Vagina (tissue), 2 donors: ENCODE measurements at places on chromosomes 2 and 18. TPM values are rescaled to one million over a fixed set of nuclear protein-coding genes. Genes with fewer than 3 reads are reported as not detected.

GRCh38 chr2:27356056-27356381 lies 545 bp downstream of the GTF3C2 start:
- H3K27me3 ChIP-seq, result no peaks in the 10 kb centered on the region
- H3K36me3 ChIP-seq, result no peaks in the 10 kb centered on the region

- H3K4me3 ChIP-seq, result no peak overlapping the region
- no peaks in the 10 kb centered on the region for H3K36me3 ChIP-seq
- no peak for DNase-seq
- no peaks in the 10 kb centered on the region for H3K4me1 ChIP-seq
- no peak overlapping the region for H3K27ac ChIP-seq
Measured at GRCh38 chr18:49610022-49610445, 48.2 kb downstream of the LIPG start.

GRCh38 chr18:68447286-68447685 lies 267.6 kb downstream of the TMX3 start:
- no peak overlapping the region for H3K4me3 ChIP-seq
- H3K4me1 ChIP-seq, result no peaks in the 10 kb centered on the region
- DNase-seq, result no peak
- no peaks in the 10 kb centered on the region for H3K27me3 ChIP-seq
- no peaks in the 10 kb centered on the region for H3K36me3 ChIP-seq

DNA sequence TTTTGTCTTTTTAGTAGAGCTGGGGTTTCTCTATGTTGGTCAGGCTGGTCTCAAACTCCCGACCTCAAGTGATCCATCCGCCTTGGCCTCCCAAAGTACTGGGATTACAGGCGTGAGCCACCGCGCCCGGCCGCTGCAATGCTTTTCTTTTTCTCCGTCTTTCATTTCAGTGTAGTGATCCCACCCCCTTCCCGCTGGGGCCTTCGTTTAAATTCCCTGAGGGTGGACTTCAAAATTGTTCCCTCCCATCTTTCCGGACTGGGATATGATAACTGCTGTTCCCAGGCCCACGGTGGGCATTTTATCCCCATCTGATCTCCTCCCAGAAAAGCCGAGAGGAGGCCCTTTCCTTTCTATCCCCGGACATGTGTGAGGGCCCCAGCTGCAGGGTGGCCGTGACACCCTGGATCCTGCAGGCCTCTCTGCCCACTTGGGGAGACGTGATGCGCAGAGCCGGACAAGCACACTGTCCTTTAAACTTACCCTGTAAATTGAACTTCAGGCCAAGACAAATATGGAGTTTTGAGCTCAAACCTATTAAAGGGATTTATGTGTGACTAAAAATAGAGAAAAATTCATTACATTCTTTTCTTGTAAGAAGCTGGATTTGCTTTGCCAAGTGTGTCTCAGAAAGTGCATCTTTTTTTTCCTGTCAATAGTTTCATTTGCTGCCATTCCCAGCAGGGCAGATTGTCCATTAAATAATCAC lies 54.5 kb upstream of the AFF3 start:
- H3K4me1 ChIP-seq, result peaks cover 16% of the 10 kb centered on the region
- H3K27ac ChIP-seq, result peak overlapping the region; percentile 79
- no peaks in the 10 kb centered on the region for H3K36me3 ChIP-seq
- H3K27me3 ChIP-seq, result no peaks in the 10 kb centered on the region

- H3K4me3 ChIP-seq, result no peak overlapping the region
- H3K4me1 ChIP-seq, result peaks cover 40% of the 10 kb centered on the region
- no peak for DNase-seq
- H3K27me3 ChIP-seq, result no peaks in the 10 kb centered on the region
- no peaks in the 10 kb centered on the region for H3K36me3 ChIP-seq
Measured at GRCh38 chr2:20584045-20584398, 66.9 kb downstream of the HS1BP3 start.

- H3K4me3 ChIP-seq, result no peak overlapping the region
- H3K36me3 ChIP-seq, result no peaks in the 10 kb centered on the region
- H3K4me1 ChIP-seq, result no peaks in the 10 kb centered on the region
- no peaks in the 10 kb centered on the region for H3K27me3 ChIP-seq
- no peak overlapping the region for H3K27ac ChIP-seq
Measured at GRCh38 chr2:67854798-67855197, 208.0 kb downstream of the C1D start.

- H3K27me3 ChIP-seq, result no peaks in the 10 kb centered on the region
- H3K4me1 ChIP-seq, result peaks cover 12% of the 10 kb centered on the region
Measured at GRCh38 chr18:58412844-58413666, 215.8 kb downstream of the ALPK2 start.

DNA sequence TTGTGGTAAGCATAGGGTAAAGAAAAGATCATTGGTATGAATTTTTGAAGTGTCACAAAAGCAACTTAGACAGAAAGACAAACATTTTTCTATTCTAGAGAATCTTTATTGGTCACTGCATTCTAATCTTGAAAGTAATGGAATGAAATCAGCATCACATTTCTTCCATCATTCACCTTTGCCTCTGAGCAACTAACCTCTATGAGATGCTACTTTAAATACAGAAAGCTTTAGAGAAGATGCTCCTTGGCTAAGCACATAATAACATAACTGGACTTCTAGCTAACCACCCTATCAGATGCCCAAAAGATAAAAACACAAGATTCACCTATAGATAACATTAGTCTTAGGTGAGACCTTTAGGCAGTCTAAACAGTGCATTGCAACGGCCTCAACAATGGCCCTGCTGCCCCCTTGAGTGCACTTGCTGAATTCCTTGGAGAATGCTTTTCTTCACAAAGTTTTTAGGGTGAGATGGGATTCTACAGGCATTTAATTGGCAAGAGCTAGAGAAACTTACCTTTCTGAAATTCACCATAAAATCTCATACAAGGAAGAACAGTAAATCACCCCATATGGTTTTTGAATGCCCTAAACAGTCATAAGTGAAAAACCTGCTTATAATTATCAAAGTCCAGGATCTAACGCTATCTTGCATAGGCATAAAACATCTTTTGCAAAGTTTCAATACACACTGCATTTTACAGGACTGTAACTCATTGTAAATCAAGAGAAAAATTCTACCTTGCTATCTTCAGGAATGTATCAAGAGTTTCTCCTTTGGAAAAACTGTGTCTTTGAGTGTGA lies 791.3 kb upstream of the CHAC2 start:
- DNase-seq, result no peak
- no peaks in the 10 kb centered on the region for H3K36me3 ChIP-seq
- no peak overlapping the region for H3K4me3 ChIP-seq
- H3K4me1 ChIP-seq, result no peaks in the 10 kb centered on the region
- no peak overlapping the region for H3K27ac ChIP-seq

- no peaks in the 10 kb centered on the region for H3K27me3 ChIP-seq
- H3K36me3 ChIP-seq, result no peaks in the 10 kb centered on the region
- H3K4me1 ChIP-seq, result peaks cover 58% of the 10 kb centered on the region
- H3K27ac ChIP-seq, result peak overlapping the region; percentile 87
- peak; percentile 84 for DNase-seq
Measured at GRCh38 chr2:240962300-240963064, 35.9 kb upstream of the SNED1 start.

- H3K4me3 ChIP-seq, result peak overlapping the region; percentile 37
- H3K36me3 ChIP-seq, result no peaks in the 10 kb centered on the region
- no peak overlapping the region for H3K27ac ChIP-seq
- H3K27me3 ChIP-seq, result no peaks in the 10 kb centered on the region
- peaks cover 35% of the 10 kb centered on the region for H3K4me1 ChIP-seq
Measured at GRCh38 chr2:11129598-11130449, 25.4 kb upstream of the SLC66A3 start.

- no peak overlapping the region for H3K4me3 ChIP-seq
- H3K4me1 ChIP-seq, result no peaks in the 10 kb centered on the region
- no peak overlapping the region for H3K27ac ChIP-seq
- H3K36me3 ChIP-seq, result no peaks in the 10 kb centered on the region
- DNase-seq, result no peak
- no peaks in the 10 kb centered on the region for H3K27me3 ChIP-seq
Measured at GRCh38 chr2:101596333-101596732, 101.2 kb upstream of the MAP4K4 start.

DNA sequence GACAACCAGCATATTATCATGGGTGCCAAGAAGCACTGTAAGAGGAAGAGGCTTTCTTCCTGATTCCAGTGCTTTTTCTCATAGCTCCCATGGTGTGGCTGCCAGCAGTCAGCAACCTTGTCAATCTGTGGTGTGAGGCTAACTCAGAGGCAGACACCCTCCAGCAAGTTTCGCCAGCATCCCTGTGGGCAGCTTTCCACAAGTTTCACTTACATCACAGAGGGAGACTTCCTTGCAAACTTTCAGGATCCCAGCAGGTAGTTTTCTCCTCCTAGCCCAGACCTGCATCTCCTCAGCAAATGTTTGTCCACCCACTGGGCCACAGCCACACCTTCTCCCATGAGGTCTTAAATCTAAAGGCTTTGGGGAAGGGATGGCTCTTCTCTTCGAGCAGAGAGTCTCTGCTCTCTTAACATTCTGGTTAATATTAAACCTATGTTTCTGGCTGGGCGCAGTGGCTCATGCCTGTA lies 9.1 kb downstream of the DNAH7 start:
- H3K27ac ChIP-seq, result no peak overlapping the region
- H3K27me3 ChIP-seq, result no peaks in the 10 kb centered on the region
- no peak overlapping the region for H3K4me3 ChIP-seq
- DNase-seq, result no peak
- H3K36me3 ChIP-seq, result no peaks in the 10 kb centered on the region
- no peaks in the 10 kb centered on the region for H3K4me1 ChIP-seq

GRCh38 chr2:241551998-241552737 lies 6.4 kb upstream of the BOK start:
- H3K4me1 ChIP-seq, result peaks cover 4% of the 10 kb centered on the region
- DNase-seq, result no peak

DNA sequence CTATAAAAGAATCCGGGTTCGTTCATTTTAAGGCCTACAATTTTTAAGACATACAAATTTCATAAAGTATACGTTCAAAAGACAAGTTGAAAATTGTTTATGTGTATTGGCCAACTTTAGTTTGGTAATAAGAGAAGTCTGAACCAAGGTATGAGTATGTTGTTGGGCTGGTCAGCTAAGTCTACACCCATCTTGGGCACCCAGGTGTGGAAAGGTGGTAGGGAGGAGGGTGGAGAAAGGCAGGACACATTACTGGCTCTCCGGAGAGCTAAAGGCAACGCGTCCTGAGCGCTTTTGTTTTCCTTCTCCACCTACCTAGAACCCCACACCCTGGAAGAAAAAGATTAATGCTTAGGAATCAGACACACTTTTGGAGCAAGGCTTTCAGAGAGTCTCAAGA lies 899 bp upstream of the PELI1 start:
- DNase-seq, result no peak
- no peak overlapping the region for H3K4me3 ChIP-seq
- H3K36me3 ChIP-seq, result no peaks in the 10 kb centered on the region

DNA sequence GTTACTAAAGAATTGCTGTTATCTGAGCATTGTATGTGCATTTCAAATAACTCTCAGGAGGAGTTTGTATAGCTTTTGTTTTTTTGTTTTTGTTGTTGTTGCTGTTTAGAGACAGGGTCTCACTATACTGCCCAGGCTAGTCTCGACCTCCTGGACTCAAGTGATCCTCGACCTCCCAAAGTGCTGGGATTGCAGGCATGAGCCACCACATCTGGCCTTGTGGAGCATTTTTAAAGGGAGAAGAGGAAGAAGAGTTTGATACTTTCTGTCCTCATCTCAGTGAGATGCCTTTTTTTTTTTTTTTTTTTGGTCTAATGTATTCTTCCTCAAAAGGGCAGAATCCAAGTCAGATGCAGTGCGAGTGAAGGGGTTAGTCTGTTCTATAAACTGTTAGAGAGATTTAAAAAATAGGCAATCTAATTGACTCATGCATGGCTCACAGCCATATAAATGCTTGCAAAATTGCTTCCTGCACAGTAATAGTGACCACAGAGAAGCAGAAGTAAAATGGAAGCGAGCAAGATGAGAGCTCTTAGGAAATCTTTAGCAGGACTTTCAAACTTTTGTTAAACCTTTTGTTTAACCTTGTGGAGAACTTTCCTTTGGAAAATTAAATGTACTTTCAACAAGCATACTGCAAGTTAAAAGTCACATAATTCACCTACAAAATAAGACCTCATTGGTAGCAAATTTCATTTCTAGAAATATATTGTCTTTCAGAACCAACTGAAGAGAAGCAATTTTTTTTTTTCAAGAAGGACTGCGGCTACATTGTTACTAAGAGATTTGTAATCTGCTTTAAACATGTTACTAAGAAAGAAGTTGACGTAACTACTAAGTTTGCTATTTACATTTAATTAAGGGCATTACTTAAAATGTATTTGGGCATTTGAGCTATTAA lies 52.3 kb upstream of the ROCK1 start:
- H3K4me1 ChIP-seq, result peaks cover 13% of the 10 kb centered on the region
- no peaks in the 10 kb centered on the region for H3K36me3 ChIP-seq
- DNase-seq, result no peak

- no peak for DNase-seq
- H3K36me3 ChIP-seq, result no peaks in the 10 kb centered on the region
- no peaks in the 10 kb centered on the region for H3K4me1 ChIP-seq
- H3K4me3 ChIP-seq, result no peak overlapping the region
- no peaks in the 10 kb centered on the region for H3K27me3 ChIP-seq
Measured at GRCh38 chr2:98324181-98324580, 22.1 kb upstream of the CNGA3 start.

- H3K4me1 ChIP-seq, result no peaks in the 10 kb centered on the region
- H3K4me3 ChIP-seq, result no peak overlapping the region
- H3K27ac ChIP-seq, result no peak overlapping the region
Measured at GRCh38 chr2:223820549-223820948, 16.8 kb downstream of the AP1S3 start.

GRCh38 chr18:6920099-6920955 lies 190.8 kb downstream of the ARHGAP28 start:
- H3K27ac ChIP-seq, result no peak overlapping the region
- H3K4me1 ChIP-seq, result no peaks in the 10 kb centered on the region
- no peak overlapping the region for H3K4me3 ChIP-seq
- no peaks in the 10 kb centered on the region for H3K27me3 ChIP-seq

DNA sequence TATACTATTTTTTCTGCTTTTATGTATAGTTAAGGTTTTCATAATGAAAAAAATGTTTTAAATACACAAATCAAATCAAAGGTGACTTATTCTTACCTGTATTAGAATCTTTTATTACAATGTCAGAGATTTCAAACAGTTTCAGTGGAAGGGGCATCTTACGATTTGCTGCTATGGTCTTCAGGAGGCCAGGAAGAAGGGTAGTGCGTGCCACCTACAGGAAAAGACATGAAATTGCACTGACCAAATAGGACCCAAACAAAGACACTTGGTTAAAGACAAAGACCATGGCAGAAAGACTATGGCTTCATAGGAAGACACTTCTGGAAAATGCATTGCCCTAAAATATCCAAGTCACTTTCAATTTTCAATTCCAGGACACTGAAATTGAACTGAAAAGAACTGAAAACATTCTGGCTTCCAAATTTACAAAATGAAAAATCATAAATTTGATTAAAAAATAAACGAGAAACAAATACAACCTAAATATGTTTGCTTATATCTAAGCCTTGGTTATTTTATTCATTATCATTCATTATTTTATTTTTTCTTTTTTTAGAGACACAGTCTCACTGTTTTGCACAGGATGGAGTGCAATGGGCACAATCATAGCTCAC lies 42.1 kb downstream of the FARSB start:
- H3K4me3 ChIP-seq, result no peak overlapping the region
- H3K27ac ChIP-seq, result no peak overlapping the region
- no peaks in the 10 kb centered on the region for H3K4me1 ChIP-seq
- no peaks in the 10 kb centered on the region for H3K27me3 ChIP-seq
- H3K36me3 ChIP-seq, result peaks cover 23% of the 10 kb centered on the region
- no peak for DNase-seq

BZW1 gene
- total RNA-seq, result 128 TPM

REG3A gene
- not detected for total RNA-seq

IMPACT gene
- total RNA-seq, result 10.3 TPM

RUFY4 gene
- total RNA-seq, result not detected

GCG gene
- not detected for total RNA-seq

HOXD1 gene
- total RNA-seq, result 1.2 TPM

ZSWIM2 gene
- total RNA-seq, result not detected

SCN3A gene
- 2.0 TPM for total RNA-seq

UGT1A3 gene
- not detected for total RNA-seq

SLC9A4 gene
- not detected for total RNA-seq

LRP1B gene
- 8.8 TPM for total RNA-seq
